ENCODE measurements at places on chromosomes 2 and 18.

- no peak for DNase-seq
Observed at GRCh38 chr2:152155209-152155608, 20.4 kb downstream of the STAM2 start.

DNA sequence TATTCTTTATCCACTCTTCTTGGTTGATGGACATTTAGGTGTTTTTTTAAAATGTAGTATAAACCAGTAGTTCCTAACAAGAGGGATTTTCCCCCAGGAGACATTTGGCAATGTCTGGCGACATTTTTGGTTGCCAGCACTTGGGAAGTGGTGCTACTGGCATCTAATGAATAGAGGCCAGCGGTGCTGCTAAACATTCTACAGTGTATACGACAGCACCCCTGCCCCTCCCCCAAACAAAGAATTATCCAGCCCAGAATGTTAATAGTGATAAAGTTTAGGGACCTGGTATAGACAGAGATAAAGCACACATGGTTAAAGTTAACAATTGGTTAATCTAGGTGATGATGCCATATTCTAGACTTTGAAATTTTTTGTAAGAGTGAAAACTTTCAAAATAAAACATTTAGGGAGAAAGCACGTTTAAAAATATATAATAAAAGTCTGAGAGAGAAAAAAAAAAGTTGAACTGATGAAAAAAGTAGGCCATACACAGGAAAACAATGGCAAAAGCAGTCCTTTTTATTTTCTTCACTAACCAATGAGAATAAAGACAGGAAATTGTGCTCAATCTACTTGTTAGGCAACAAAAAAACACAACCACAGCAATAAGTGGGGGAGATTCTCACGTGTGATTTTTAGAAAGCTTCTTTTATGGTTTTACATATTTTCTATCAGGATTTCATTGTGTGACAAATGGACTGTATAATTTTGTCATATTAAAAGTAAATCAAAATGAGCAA is 14.8 kb downstream of the FBXO48 start:
- peak; percentile 5 for DNase-seq

DNA sequence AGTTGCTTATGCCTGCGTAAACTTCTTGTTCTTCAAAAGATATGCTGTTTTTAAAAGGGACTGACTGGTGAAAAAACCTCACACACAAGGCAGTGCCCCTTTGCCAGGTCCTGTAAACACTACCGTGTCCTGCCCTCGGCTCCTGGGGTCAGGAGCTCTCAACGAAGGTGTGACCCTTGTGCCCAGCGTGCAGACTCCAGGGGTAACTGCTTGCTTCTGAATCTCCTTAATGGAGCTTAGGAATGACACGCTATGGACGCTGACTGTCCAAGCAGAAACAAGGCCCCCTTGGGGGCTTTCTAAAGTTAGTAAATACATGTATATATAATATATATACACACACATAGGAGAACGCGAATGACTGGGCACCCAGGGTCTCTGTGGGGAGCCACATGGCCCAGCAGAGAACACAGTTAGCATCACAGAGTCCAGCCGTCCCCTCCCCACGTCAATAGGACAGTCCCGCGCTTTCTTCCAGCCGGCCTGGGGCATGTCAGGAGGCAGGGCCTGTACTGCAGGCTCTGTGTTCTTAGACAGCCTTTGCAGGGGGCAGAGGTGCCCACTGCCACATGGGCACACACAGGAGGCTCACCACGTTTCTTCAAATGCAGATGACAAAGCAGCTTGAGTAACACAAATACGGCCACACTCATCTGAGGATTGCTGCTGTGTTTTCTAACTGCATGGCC is 96.1 kb downstream of the HDAC4 start:
- DNase-seq, result no peak

DNA sequence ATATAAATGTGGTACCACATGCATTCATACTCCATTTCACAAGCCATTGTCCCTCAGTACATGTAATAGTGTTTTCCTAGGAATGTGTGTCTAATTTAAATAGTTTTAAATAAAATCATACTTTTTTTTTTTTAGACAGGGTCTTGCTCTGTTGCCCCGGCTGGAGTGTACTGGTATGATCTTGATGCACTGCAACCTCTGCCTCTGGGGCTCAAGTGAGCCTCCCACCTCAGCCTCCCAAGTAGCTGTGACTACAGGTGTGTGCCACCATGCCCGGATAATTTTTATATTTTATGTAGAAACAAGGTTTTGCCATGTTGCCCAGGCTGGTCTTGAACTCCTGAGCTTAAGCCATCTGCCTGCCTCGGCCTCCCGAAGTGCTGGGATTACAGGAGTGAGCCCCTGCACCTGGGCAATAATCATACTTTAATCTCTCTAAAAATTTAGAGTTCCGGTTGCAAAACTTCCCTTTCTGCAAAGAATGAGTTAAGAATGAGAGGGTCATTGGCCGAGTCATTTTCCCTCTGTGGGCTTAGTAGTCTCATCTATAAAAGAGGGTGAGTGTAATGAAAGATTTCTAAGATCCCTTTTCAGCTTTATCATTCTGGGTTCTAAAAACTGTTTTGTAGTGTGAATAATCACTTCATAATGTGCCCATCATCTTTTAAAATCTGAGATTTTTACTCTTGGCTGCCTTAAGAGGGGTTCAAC is 116.0 kb upstream of the PELI1 start:
- no peak for DNase-seq

- no peak for DNase-seq
Observed at GRCh38 chr2:119229716-119230115, 6.1 kb downstream of the STEAP3 start.

- no peak for DNase-seq
Observed at GRCh38 chr2:46047290-46047689, 249.9 kb upstream of the EPAS1 start.

GRCh38 chr2:138722316-138722715 is 57.9 kb downstream of the NXPH2 start:
- DNase-seq, result no peak

DNA sequence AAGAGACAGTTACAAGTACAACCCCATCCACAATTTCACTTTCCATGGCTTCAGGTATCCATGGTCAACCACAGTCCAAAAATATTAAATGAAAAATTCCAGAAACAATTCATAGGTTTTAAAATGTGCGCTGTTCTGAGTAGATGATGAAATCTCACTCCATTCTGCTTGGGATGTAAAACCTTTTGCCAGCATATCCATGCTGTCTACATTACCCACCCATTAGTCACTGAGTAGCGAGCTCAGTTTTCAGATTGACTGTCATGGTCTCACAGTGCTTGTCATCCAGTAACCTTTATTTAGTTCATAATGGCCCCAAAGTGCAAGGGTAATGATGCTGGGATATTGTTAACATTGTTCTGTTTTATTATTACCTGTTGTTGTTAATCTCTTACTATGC is 40.5 kb downstream of the SMAD4 start:
- no peak for DNase-seq

DNA sequence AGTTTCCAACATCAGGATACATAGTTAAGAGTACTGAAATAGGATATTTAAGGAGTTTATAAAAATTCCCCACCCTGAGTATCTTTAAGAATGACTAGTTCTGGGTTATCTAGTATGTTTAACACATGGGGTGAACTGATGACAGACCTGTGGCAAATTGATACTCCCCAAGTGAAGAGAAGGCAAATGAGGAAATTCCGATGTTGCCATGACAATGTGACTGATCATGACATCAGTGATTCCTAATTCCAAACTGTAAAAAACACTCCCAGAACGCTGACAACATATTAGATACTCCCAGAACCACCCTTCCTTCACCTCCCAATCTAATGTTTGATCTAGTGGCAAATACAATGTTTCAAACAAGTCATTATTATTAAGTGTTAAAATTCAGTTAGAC is 77.6 kb downstream of the RBMS1 start:
- no peak for DNase-seq

GRCh38 chr2:107525406-107525805 is 301.3 kb upstream of the RGPD4 start:
- no peak for DNase-seq

GRCh38 chr2:158775273-158776027 is 19.7 kb upstream of the DAPL1 start:
- DNase-seq, result no peak

DNA sequence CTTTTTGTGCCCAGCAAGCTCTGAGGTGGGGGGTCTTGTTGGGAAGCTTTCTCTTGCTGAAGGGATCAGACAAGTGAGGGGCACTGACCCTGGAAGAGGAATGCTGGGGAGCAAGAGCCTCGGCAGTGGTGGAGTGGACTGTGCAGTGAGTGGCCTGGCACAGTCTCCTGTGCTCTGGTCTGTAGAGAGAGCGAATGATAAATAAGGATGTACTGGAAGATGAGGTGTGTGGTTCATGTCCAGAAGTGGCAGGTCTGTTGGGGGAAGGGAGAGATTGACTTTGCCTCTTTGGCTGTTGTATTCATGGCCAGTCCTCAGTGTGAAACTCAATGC is 5.3 kb upstream of the SLC20A1 start:
- DNase-seq, result no peak

DNA sequence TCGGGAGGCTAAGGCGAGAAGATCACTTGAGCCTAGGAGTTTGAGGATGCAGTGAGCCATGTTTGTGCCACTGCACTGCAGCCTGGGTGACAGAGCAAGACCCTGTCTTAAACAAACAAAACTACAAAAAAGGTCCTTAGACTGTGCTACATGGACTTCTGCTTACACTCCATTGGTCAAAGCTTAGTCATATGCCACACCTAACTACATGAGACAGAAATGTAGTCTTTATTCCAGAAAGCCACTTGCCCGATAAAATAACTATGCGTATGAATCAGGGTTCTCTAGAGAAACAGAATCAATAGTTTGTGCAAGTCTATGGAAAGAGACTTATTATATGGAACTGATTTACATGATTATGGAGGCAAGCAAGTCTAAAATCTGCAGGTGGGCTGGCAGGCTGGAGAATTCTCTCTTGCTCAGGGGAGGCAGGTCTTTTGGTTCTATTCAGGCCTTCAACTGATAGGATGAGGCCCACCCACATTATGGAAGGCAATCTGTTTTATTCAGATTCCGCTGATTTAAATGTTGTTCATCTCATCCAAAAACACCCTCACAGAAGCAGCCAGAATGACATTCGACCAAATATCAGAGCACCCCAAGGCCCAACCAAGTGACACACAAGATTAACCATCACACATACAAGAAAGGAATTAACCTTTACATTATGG is 114.4 kb upstream of the SIX2 start:
- no peak for DNase-seq

GRCh38 chr18:74271635-74272034 is 20.1 kb downstream of the CYB5A start:
- DNase-seq, result no peak

DNA sequence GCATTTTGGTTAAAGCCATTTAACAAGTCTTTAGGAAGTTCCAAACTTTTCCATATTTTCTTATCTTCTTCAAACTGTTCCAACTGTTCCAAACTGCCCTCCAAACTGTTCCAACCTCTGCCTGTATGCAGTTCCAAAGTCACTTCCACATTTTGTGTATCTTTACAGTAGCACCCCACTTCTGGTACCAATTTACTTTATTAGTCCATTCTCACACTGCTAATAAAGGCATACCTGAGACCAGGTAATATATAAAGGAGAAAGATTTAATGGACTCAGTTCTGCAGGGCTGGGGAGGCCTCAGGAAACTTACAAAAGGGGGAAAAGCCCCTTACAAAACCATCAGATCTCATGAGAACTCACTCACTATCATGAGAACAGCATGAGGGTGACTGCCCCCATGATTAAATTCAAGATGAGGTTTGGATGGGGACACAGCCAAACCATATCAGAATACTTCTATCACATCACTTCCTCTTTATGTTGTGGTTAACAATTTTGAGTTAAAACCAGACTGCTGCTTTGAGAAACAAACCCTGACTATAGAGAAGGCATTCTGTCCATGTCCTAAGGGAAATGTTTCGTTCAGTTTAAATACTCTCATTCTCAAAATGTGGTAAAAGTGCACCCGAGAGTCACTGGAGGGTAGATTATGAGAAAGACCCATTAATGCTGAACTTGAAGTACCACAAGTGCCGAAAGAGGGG is 11.0 kb downstream of the IL18R1 start:
- no peak for DNase-seq

- DNase-seq, result no peak
Observed at GRCh38 chr2:18065249-18065648, 186.8 kb downstream of the KCNS3 start.

DNA sequence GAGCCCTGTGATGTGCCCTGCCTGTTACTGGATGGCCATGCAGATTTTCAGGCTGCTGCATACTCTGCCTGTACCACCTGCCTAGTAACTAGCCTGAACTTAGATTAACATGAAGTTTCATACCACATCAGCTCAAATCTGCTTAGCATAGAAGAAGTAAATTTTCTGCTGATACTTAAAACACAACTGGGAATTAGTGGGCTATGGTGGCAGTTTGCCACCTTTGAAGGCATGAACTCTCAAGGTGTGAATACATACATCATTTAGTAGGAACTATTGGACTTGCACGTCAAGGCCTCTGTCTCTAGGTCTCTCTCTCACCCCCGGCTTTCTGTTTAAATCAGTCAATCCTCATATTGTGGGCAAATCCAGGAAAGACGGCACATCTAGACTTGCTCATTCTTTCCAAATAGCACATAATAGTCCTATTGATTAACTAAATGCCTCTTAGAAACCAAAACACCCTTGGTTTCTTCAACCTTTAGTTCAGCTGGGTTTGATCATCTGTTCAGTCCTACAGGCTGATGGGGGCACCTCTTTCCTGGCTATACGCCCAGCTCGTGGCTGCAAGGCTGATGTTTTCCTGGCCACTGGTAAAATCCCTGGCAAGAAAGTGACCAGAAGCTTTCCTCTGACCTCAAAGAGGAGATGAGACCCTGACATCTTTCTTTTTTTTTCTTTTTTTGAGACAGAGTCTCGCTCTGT is 58.4 kb downstream of the ALPK2 start:
- DNase-seq, result no peak

- DNase-seq, result no peak
Observed at GRCh38 chr18:2847317-2848246, 776 bp downstream of the EMILIN2 start.

GRCh38 chr2:73979686-73980085 is 5.0 kb upstream of the TET3 start:
- DNase-seq, result no peak

GRCh38 chr2:65227020-65227455 is 593 bp upstream of the ACTR2 start:
- no peak for DNase-seq

DNA sequence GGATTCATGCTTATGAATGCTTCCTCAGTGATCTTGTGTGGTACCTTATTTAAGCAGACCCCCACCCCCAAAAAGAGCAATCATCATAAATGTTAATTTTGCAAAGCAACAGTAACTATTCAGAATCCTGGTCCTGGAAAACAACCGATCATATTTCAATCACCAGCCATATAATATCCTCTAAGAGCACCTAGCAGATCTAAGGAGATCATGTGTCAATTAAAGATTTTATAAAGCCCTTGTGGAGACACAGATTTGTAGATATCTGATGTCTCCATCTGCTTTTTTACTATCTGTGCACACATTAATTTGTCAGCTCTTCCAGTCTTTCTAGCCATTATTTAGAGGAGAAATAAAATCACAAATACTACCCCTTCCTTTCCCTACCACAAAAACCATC is 423.7 kb downstream of the TGIF1 start:
- no peak for DNase-seq

- DNase-seq, result no peak
Observed at GRCh38 chr2:15521641-15522181, 39.4 kb downstream of the NBAS start.

- DNase-seq, result no peak
Observed at GRCh38 chr18:79687806-79688205, 8.2 kb downstream of the CTDP1 start.

All from NCI-H2081 (cell line).